Hippocampal formation (tissue), 2 donors: ENCODE measurements at places on chromosomes 1 and 21.
A peak's percentile ranks its signal among the peaks of the same experiment; 100 is the strongest.

GRCh38 chr1:18452550-18452949 is 28.2 kb upstream of the KLHDC7A start:
- DNase-seq, result no peak

- DNase-seq, result no peak
Observed at GRCh38 chr1:70361727-70362398, 7.3 kb upstream of the ANKRD13C start.

DNA sequence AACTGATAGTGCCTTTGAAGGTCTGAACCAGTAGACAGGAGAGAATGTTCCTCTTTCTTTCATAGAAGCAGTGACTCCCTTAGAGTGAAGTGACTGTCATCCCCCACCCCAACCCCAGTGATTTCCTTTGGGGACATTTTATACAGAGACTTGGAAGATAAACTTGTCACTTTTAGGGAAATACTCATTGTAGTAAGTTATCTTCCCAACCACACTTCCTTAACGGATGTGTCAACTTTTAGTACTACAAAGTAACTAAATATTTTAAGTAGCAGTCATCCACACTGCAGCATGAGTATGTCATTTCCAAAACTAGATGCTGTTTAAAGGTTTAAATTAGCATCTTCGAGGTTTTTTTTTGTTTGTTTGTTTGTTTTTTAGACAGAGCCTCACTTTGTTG is 13.7 kb downstream of the LRRC8B start:
- DNase-seq, result no peak

DNA sequence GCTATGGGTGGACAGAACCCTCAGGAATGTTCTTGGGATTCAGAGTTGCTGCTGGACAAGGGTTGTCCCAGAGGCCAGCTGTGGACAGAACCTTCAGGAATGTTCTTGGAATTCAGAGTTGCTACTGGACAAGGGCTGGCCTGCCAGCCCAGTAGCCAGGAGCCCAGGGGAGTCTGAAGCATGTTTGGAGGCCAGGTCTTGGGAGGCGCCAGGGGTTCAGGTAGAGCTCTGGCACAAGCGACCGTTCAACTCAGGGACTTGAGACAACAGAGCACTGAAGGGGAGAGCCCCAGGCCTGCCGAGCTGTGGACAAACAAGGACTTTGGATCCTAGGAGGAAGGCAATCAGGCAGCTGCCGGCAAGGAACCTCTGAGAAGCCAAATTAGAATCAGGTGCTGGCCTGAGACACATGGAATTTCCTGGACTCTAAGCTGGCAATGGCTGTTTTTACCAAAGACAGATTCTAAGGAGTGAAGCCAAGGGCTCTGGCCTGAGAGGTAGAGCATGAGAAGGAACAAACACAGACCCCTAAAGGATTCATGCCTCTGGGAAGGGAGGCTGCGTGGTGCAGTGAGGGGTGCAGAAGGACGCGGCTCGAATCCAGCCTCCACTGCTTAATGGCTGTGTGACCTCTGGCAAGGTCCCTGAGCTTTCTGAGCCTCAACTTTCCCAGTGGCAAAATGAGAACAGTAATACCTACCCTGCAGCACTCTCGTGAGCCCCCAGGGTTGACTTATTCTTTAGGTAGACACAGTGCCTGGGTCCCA is 13.4 kb downstream of the PLA2G5 start:
- DNase-seq, result no peak

- no peak for DNase-seq
Observed at GRCh38 chr1:181140398-181140797, 51.9 kb downstream of the IER5 start.

- no peak for DNase-seq
Observed at GRCh38 chr1:27542463-27543273, 52.7 kb upstream of the WASF2 start.

GRCh38 chr1:201756406-201756805 is 72.6 kb upstream of the IPO9 start:
- no peak for DNase-seq

DNA sequence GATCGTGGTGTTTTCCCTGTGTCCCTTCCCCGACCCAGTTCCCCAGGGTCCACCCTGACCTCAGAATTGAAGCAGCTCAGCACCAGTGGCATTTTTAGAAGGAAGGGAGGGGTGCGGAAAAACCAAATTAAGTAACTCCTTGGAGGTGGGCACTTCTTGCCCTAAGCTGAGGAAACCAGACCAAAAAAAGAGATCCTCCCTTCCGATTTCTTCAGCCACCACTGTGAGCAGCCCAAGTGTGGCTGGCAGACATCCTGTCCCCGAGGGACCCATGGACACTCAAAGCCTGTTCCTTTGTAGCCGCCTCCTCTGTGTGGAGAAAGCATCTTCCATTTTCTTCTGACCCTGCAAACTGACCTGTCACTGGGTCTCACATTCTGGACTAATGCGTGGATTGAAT is 31.3 kb downstream of the KIRREL1 start:
- DNase-seq, result no peak

DNA sequence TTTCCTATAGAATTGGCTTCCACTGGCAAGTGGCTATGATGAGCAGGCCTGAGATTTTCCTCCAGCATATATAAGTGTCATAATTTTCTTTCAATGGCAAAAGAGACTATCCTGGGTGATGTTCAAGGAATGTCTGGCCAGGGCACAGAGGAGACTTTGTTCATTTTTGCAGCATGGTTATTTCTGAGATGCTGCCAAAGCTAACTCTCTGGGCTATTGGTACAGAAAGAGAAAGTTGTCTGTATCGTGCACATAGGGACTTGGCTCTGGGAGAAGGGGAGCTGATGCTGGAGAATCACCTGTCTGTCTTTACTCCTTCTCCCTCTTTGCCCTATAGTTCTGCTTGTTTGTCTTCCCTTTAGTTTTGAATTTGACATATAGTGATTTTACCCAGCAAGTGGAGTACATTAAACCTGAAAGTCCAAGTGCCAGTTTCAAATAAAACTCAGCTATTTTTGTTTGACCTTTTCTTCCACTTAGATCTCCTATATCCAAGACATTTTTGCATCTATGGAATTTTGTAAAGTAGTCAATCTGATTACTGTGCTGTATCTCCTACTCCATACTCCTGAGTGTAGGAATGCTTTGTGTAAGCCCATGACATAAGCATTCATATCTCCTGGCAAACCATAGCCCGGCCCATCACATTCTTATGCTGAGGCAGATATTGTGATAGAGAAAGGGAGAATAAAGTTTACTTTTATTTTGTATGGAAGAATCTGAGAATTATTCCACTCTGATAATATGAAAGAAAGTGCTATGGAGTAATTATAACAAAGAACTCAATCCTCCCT is 3.9 kb downstream of the FNDC7 start:
- DNase-seq, result no peak

DNA sequence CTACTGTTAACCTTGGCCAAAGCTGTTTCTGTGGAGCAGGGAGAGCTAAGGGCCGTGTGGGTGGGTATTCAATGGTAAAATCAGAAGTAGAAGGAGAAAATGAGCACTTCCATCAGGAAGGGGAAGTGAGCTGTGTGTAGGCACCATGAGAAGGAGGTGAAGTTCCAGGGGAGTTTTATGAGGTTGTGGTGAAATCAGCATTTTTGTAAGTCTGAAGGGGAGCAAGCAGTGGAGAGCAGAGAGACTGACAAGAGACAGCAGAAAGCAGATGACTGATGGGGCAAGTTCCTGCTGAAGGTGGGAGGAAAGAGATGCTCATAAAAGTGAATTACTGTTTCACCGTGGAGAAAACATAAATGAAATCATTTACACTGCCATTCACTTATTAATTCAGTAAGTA is 2.7 kb upstream of the GPR88 start:
- DNase-seq, result no peak

- no peak for DNase-seq
Observed at GRCh38 chr1:71706029-71706671, 576.2 kb downstream of the NEGR1 start.

DNA sequence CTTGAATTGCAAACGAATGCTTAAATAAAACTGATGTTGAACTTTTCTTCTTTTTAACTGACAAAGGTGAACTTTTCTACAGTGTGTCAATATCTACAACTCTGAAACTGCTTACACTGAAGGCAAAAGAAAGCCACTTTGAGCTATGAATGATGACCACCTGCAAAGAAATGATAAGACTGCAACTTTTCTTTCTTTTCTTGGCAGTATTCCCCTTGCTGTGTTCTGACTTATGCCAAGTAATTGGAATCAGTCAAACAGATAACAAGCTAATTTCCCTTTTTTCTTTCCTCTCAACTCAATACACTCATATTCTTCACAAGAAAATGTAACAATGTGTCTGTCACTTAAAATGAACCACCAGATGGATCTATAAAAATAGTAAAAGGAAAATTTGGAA is 588.1 kb upstream of the BRINP3 start:
- no peak for DNase-seq

GRCh38 chr1:108512239-108513043 is 47.5 kb upstream of the EEIG2 start:
- DNase-seq, result peak; percentile 28

DNA sequence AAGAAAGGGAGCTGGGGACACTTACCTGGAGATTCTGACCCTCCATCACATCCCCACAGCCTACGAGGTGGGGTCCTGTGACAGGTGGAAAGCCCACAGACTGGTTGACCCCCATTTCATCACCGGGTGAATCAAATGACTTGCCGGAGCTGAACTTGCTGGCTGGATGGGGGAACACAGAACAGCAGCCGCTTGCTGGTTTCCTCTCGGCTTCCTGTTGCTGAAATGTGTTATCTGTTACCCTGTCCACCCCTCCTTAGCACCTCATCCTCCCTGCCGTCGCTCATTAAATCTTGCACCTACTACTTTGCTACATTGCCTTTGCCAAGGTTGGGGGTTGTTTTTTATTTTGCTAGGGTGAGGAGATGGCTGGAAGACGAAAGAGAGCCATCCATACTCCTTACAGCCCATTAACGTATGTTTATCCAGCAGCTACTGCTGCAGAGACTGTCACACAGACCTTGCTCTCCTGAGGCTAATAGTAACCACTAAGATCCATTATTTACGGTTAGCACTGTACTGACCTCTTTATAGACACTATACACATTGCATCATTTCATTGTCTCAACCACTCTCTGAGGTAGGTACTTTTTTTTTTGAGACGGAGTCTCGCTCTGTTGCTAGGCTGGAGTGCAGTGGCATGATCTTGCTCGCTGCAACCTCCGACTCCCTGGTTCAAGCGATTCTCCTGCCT is 7.0 kb downstream of the PAFAH2 start:
- DNase-seq, result no peak

DNA sequence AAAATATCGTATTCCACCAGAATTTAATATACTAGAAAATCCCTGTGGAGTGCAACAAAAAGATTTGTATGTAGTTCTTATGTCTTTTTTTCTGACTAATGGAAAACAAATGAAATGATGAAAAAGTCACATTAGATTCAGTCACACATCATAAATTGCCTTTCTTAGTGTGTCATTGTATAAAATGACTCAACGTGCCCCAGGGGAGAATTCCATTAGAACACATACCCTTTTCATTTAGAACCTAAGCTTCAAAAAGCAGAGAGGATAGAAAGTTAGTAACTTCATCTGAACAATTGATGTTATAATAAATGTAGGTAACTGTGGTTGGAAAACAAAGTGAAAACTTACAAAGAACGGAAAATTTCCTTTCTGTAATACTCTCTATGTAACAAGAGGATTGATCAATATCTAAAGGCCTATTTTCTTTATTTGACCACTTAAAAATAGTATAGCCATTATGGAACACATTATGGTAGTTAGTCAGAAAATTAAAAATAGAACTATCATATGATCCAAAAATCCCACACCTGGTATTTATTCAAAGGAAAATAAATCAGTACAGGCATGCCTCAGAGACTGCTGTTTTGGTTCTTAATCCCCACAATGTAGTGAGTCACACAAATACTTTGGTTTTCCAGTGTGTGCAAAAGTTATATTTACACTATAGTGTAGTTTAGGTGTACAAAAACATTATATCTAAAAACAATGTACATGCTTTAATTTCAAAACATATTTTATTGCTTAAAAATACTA is 1016.1 kb downstream of the KCNT2 start:
- DNase-seq, result no peak

DNA sequence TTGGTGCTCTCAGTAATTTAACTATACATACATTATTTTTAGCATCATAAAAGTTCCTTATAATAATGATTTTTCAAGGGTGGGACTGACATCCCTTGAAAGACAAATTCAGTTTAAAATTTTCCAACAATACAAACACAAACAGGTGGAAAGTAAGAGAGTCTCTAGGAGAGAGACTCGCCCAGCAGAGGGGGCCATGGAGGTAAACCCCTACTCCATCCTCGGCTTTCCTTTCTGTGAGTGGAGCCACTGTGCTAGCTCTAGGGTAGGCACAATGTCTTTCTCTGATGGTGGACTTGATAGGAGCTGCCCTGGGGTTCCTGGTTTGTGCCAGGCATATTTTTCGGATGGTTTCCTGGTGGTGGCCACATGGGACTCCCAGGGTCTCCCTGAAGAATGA is 8.3 kb downstream of the CSMD2 start:
- no peak for DNase-seq

- no peak for DNase-seq
Observed at GRCh38 chr1:182175361-182175931, 113.9 kb upstream of the ZNF648 start.

GRCh38 chr1:188641566-188642211 is 1812.9 kb downstream of the PLA2G4A start:
- no peak for DNase-seq

DNA sequence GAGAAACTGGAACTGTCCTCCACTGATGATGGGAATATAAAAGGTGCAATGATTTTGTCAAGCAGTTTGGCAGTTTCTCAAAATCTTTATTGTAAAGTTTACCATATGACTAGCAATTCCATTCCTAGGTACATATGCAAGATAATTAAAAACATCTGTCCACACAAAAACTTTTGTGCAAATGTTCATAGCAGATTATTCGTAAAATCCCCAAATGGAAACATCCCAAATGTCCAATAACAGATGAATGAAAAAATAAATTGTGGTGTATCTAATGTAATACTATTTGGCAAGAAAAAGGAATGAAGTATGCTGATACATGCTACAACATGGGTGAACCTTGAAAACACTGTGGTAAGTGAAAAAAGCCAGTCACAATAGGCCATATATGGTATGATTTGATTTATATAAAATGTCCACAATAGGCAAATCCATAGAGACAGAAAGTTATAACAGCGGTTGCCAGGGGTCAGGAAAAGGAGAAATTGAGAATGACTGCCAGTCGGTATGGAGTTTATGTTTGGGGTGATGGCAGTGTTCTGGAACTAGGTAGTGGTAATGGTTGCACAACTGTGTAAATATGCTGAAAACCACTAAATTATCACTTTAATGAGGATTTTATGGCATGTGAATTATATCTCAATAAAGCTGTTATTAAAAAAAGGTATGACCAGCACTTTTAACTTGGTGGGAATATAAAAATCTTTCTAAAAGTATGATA is 81.7 kb upstream of the BEND5 start:
- no peak for DNase-seq

GRCh38 chr1:104467590-104467989 is 717.9 kb downstream of the AMY1C start:
- DNase-seq, result no peak
